ENCODE measurements at places on chromosomes 7 and 10.
A peak's percentile ranks its signal among the peaks of the same experiment; 100 is the strongest.

GRCh38 chr10:73044378-73045285 lies 52.0 kb downstream of the P4HA1 start:
- DNase-seq: no peak

DNA sequence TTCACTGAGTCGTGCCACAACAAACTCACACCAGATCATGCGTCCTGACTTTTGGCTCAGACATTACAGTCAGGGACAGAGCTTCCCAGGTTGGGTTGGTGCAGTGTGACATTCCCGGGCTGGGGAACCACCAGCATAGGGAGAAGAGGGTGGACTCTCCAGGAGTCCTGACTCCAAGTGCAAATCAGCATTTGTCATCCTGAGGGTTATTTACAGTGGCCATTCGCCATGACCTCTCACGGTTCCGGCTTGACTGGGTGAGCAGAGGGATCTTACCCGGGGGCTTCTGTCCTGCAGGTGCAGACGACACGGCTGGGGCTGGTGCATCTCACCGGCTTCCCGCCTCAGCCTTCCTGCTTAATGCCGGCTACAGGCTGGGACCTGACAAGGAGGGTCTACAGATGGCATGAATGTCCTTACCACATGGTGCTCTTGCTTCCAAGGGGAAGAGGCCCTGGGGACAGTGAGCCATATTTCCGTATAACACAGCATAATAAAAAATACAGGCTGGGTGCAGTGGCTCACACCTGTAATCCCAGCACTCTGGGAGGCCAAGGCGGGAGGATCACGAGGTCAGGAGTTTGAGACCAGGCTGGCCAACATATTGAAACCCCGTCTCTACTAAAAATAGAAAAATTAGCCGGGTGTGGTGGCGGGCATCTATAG lies 12.5 kb upstream of the INTS1 start:
- no peak for DNase-seq

DNA sequence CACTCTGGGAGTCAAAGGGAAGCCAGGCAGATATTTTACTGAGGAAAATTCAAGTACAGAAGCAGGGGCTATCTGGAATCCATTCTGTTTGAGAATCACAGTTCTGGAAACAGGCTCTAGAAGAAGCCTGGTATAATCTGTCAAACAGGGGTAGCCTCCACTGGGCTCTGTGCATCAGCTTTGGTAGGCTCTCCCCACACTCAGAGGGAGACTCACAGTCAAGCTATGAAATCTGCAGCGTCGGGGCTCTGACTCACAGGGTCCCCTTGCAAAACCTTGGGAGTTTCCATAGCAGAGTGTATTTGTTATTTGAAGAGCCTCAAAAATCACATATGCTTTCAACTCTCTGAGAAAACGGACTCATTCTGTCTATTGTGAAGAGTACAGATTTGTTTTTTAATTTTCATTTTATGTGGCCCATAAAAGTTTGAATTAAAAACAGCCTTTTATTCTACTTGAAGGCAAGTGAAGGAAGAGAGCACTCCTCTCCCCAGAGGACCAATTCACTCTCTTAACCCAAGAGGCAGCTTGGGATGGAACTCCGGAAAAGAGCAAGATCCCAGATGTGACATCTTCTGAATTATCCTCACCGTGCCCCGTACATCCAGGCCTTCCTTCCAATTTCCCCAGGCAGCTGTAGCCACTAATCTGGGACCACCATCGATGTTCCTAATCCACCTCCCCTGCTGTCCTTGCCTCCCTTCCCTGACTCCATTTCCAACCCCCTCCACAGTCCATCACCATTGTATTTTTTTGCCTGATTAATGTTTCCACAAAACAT lies 590.9 kb upstream of the MGMT start:
- no peak for DNase-seq

DNA sequence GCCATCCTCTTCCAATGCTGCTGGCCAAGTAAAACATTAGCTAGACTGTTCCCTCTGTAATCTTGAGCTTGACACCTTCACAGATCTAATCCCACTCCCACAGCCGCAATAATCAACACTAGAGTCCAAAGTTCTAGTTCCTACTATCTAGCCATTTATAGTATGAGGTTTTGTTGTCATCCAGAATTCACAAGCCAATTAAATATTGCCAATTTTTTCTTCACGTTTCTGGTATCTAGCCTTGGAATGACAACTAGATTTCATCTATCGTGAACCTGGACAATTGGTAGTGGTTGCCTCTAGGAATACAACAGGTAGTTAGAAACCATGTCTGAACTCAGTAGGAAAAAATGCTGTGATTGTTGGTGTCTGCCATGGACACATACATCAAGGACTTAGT lies 10.4 kb downstream of the WASL start:
- no peak for DNase-seq

DNA sequence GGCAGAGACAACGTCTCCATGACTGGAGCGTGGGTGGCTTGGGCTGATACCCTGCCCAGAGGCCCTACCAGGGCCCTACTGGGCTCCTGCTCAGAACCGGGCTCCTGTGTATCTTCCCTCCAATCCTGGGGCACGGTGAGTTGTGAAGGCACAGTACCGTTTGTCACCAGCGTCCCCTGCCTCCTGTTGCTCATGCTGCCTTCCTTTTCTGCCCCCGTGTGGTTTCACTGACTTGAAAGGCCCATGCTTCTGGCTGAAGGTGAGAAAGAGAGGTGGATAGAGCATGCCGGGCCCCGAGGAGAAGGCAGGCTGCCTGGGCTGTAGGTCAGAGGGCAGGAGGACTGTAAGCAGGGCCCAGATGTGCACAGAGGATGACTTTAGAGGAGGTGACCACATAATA lies 9.1 kb upstream of the DMBT1 start:
- peak; percentile 42 for DNase-seq

GRCh38 chr7:98548971-98549370 lies 68.1 kb upstream of the NPTX2 start:
- DNase-seq: no peak

Measured in stimulated activated CD8-positive, alpha-beta memory T cell treated with anti-CD3 and anti-CD28 coated beads, Interleukin-15, amount 100 ng/mL, for 48 hours (primary cell).